Anterior cingulate cortex (tissue), 58 donors: ENCODE measurements at places on chromosomes 3 and 15.

GRCh38 chr15:68972201-68973065 is 42.1 kb upstream of the NOX5 start:
- DNase-seq = no peak

- DNase-seq = no peak
Measured at GRCh38 chr15:47674586-47675232, 42.6 kb upstream of the SEMA6D start.

GRCh38 chr15:64731012-64731804 is 44.2 kb downstream of the RBPMS2 start:
- peak; percentile 41 for DNase-seq

GRCh38 chr3:153038367-153038766 is 123.7 kb upstream of the RAP2B start:
- DNase-seq = no peak

DNA sequence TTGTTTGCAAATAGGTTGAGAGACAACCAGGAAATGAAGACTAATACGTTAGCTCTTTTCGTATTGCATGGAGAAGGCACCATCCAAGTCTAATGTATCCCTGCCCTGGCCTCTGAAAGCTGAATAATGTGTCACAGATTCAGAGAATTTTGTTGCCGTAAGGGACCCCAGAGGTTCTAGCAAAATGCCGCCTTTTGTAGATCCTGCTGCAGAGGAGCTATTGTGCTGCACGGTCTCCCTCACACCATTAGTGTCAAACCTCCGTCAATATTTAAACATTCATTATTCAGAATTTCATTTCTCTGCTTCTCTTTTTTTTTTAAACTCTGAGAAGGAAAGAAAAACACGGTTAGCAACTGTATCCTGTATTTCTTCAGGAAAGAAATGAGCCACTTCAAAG is 238.7 kb downstream of the EPHB1 start:
- no peak for DNase-seq
